ENCODE measurements at places on chromosomes 12 and 14.

- no peak for DNase-seq
Observed at GRCh38 chr12:85244561-85244960, 35.5 kb upstream of the ALX1 start.

GRCh38 chr14:91315844-91316267 is 71.4 kb upstream of the GPR68 start:
- peak; percentile 88 for DNase-seq

DNA sequence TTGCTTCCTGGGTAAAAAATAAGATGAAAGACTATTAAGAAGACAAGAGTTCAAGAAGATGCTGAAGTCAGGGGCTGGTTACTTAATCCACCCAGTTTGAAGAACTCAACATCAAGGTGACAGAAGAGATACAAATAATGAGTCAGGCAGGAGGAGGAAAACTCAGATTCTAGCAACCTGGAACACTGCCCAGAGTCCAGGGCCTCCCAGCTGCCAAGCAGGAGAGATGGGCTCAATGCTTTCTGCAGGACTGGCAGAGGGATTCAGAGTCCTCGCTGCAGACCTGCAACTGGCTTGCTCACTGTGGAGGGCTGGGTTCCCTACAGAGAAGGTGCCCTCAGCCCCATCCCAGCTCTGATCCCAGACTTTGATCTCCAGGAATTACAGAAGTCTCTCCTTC is 28.6 kb upstream of the CEBPE start:
- DNase-seq = no peak

DNA sequence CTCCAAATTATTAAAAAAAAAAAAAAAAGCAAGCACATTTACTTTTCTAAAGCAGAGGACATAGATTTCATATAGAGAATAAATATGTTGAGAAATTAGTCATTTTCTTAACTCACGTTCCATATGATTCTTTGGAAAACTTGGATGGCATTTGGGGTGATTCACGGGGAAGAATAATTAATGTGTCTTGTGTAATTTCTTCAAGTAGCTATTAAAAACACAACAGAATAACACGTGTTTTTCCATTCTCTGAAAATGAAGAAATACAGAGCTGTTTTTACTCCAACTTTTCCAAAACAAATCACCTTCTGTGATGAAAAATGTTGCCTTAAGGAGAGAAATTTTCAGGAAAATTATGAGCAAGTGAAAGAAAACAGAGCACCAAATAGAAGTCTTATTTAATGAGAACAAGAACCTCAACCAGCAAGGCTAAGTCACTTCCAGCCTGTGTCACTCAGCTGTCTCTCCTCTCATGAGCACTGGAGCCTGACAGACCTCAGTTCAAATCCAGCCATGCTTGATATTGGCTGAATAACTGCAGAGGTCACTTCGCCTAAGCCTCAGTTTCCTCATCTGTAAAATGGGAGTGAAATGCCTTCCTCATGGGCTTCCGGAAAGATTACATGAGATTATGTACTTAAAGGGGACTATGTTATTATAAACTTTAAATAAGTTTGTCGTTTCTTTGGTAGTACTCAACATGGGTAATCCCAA is 42.8 kb upstream of the NUAK1 start:
- no peak for DNase-seq

DNA sequence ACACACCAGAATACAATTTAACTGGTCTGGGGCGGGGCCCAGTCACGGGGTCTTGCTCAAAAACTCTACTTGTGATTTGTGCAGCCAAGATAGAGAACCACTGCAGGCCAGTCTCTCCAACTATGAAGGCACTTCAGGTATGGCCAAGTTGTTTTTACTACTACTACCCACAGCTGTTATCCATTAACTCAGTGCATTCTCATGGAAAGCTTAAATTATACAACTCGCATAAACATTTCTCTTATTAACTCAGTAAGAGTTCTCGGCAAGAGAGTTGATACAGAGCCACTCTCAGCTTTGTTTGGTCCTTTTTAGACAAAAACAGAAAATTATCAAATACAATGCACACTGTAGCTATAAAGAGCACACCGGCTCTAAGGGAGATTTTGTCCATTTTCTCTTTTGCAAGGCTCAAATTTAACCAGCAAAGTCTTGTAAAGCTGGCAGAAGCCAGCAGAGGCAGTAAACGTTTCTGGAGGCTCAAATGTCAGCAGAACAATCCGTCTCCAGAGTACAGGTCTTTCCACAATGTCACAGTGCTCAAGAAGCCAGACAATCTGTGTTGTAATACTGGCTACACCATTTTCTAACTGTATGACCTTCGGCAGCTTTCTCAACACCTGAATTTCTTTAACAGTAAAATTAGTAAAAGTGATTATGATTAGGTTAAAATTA is 85.9 kb downstream of the PTGER2 start:
- DNase-seq = no peak

DNA sequence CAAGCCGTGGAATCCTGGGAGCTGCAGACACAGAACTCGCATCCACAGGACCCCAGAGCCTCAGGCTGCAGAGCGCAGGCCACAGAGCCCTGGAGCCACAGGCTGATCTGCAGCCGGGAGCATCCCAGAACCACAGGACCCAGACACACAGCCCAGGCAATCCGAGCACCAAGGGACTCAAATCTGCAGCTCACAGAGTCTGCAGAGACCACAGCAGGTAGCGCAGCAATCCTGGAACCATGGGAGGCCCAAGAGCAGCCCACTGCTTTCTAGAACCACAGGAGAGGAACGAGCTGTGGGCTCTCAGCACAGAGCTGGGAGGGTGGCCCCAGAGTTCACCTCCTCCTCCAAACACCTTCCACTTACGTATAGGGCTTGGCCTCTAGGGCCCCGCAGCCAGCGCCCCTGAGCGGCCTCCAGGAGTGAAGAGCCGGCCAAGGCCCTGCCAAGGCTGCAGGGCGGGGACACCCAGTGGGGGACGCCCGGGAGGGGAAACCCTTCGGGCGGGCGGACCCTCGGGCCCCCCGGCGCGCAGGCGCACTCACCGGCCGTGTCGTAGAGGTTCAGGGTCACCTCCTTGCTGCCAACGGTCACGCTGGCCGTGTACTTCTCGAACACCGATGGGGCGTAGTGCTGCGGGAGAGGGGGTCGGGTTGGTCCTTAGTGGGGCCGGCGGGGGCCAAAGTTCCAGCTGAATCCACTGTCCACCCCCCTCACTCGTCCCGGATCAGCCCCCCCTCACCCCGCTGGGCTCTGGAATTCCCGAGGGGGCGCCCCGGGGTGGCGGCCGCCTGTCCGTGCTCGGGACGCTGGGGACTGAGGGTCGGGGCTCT is 665 bp downstream of the RHOF start:
- peak; percentile 54 for DNase-seq

GRCh38 chr12:98446060-98446459 is 69.3 kb upstream of the TMPO start:
- DNase-seq = no peak

GRCh38 chr14:61563162-61563511 is 132.2 kb upstream of the HIF1A start:
- no peak for DNase-seq

DNA sequence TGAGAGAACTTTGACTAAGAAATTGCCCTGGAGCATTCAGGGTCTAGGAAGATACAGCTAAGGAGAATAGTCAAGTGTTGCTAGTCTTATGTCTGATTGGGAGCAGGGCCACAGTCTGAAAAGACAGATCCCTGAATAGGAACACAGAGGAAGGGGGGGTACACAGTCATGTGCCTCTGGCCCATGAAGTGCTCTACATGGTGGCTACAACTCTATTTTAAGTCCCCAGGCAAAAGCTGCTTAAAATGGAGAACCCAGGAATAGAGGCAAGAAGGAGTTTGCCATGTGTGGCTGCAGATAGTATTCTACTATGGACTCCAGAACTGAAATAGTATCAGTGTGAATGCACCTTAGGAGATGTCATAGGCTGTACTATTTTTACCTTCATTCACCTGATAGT is 118.0 kb upstream of the NPAS3 start:
- no peak for DNase-seq

GRCh38 chr12:46493834-46494181 is 121.2 kb upstream of the SLC38A2 start:
- no peak for DNase-seq

- no peak for DNase-seq
Observed at GRCh38 chr12:131147894-131148293, 194.2 kb downstream of the ADGRD1 start.

GRCh38 chr14:63426838-63427352 is 108.2 kb upstream of the GPHB5 start:
- DNase-seq = no peak

DNA sequence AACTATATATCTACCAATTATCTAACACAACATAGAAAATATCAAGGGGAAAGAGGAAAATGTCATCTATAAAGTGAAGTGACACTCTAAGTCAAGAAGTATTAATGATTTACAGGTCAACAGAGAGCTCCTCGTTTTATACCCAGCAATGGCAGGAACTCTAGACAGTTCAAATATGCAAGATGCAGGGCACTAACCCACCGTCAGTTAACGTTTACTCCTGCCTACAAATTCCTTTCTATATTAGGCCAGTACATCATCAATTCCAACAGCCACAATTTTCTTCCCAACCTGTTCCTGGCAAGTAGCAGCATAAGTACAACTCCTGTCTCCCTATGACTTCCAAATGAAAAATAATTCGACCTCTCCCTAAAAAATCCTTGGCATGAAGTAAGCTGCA is 9.0 kb upstream of the KANSL2 start:
- no peak for DNase-seq

DNA sequence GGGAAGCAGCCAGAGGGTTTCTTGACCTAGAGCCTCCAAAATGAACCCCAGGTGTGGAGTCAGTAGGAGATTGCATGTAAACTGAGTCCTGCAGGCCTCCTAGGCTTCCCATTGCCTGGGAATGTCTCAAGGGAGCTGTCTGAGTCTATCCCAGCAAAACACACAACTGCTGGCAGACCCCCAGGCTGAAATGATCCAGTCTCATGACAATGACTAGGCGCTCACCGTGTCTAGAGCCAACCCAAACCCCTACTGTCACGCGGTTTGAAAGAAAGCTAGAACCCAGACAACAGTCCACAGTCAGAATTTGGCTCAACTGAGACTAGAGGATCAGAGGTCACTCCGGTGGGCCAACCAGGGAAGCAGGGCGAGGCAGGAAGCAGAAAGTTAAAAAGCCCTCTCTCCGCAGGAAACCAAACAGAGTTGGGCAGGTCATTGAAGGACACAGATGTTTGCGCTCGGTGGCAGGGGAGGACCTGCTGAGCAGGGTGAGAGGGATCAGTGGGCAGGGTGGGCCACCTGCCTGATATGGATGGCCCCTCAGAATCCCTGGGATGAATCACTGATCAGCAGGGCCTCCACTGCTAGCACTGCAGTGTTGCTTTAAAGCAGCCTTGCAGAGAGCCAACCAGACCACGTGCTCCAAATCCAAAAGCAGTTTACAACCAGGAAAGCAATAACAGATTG is 23.8 kb downstream of the ACTN1 start:
- DNase-seq = no peak

- no peak for DNase-seq
Observed at GRCh38 chr12:46508651-46509050, 136.1 kb upstream of the SLC38A2 start.

- no peak for DNase-seq
Observed at GRCh38 chr14:95323917-95324316, 4.2 kb upstream of the CLMN start.

DNA sequence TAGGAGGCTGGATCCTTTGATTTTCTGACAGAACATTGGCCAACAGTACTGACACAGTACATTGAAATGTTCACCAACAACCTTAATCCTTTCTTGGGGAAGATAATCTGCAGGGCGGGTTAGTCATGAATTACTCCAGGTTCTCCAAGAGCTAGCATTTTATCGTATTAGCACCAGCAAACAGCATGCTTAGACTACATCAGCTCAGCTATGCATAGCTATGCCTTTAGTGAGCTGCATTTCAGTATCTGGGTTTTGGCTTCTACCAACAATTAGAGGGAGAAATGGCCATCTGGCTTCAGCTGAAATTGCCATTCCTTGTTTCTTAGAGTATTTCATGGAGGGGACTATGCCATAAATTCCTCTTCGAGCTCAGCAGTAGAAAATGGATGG is 33.8 kb downstream of the SAMD4A start:
- no peak for DNase-seq

GRCh38 chr12:42756841-42757623 is 167.5 kb upstream of the PRICKLE1 start:
- DNase-seq = no peak

- no peak for DNase-seq
Observed at GRCh38 chr12:46468160-46468559, 95.6 kb upstream of the SLC38A2 start.

DNA sequence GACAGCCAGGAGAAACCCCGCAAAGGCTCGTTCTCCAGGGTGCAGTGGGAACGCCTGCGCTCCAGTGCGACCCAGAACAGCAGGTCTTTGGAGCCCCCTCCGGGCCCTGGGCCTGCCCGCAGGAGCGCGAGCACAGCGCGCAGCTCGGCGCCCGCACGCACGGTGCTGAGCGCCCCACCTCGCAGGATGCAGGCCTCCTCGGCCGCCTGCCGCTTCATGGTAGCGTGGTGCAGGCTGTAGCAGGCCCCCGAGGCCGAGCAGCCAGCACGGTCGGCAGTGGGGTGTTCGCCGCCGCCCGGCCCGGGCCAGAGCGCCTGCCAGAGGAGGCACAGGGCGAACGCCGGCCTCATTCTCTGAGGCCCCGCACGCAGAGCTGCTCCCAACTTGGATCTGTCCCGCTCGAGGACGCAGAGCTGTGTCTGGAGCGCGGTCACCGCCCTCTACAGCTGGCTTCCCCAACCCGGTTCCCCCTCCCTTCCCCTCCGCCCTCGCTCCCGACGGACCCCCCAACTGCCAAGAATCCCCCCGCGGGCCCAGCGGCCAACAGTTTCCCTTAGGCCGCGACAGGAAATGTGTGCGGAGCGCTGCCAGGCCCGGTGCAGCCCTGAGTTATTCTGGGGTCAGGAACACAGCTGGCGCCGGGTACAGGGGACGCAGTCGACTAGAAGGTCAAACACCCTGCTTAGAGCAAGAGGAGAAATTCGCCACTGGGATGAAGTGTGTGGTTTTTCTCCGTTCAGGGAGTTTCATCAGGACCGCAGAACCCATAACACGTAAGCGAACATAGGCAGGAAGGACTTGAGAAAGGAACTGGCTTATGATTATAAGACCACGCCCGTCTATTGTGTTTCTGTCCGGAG is at the start of gene CLEC14A:
CLEC14A (minus strand) TSS at position 421 of the 860 bp plus-strand sequence; CDS start at position 350, 71 bp downstream.
- DNase-seq = no peak

DNA sequence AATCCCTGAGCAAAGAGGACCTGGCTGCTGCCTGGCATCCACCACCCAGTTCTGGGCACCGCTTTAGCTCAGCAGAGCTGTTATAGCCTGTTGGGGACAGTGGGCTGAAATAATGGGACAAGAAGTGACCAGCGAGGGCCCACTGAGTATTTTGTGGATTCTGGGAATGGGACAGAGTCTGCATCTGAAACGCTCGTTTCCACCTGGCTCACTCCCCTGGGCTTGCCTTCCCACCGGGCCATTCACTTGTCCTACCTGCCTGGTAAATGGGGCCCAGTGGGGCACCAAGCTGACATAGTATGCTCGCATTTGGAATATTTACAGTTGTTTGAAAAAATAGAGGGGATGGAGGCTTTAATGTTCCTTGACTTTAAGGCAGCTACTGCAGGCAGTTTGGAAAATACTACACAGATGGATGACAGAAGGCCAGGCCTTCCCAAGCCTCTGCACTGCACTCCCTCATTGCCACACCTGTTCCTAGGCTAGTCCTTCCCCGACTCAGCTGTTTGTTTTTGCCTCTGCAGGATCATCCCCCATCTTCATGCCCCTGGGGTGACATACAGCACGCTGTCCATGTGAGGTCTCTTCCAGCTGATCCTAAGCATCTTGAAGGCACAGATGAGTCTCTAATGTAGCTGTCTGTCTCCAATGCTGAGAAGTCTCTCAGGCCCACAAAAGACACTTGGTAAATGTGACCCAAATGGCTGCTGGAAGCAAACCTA is 61.3 kb upstream of the DICER1 start:
- no peak for DNase-seq

GRCh38 chr12:13980538-13981295 is 685 bp downstream of the GRIN2B start:
- DNase-seq = no peak
